ENCODE measurements at places on chromosomes 5 and 9.

DNA sequence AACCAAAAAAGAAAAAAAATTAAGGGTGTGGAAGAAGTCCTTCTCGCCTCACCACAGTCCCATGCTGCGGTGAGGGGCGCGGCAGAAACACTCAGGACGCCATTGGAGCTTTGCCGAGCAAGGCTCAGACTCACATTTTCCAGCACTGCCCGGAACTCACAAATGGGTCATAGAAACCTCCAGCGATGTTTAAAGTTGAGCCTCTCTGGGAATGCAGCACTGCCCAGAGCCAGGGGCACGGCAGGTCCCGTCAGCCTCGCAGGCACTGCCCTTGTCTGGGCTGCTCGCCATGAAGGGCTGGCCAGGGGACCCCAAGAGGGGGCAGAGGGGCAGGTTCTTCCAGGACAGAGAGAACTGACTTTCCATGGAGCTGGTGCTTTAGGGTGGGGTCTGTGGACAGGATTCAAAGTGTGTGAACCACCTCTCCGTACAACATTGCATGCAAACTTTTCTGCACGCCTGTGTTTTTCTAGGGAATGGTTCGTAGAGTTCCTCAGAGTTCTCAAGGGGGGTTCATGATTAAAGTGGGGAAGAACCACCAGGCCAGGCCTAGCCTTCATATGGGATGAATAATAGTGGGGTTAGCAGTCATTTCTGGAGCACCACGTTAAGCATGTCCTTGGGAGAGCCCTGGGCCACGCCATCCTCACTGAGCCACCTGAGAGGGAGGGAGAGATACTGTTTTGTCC lies 38.4 kb downstream of the PRRX2 start:
- no peak for DNase-seq

DNA sequence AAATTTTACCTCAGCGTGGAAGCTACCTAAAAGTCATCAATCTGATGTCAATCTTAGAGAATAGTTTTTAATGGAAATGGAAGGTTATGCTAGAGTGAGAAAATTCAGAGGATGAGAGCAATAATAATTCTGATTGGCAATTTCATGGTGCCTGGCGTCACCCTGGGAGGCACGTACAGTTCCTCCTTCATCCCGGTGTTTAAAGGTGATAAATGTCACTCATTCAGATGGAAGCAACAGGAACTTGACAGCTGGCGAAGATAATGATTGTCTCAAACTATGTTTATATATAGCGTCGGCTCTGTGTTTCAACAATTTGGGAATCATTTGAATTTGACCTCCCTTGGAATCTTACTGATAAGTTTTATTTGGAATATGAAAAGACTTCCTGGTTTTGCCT lies 108.4 kb downstream of the MED10 start:
- no peak for DNase-seq

- no peak for DNase-seq
These were observed 45.7 kb upstream of the HAND1 start for GRCh38 chr5:154523709-154524108.

- no peak for DNase-seq
These were observed 52.5 kb downstream of the ZFAND5 start for GRCh38 chr9:72312386-72312987.

DNA sequence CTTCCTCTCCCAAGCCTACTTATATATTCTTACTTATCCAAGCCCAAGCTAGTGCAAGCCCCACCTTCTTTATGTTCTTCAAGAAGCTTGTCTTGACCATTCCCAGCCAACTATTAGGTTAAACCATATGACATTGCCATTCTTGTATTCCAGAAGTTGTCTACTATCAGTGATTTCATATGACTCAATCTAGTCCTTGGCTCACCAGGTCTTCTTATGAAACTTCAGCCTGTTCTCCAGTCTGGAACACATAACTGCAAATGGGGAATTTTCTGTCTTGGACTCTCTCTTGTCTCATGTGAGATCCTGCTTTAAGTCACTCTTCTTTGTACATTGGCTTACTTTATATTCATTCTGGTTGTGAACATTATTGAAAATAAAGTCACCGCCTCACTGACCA lies 130.7 kb downstream of the TTLL11 start:
- DNase-seq: no peak

DNA sequence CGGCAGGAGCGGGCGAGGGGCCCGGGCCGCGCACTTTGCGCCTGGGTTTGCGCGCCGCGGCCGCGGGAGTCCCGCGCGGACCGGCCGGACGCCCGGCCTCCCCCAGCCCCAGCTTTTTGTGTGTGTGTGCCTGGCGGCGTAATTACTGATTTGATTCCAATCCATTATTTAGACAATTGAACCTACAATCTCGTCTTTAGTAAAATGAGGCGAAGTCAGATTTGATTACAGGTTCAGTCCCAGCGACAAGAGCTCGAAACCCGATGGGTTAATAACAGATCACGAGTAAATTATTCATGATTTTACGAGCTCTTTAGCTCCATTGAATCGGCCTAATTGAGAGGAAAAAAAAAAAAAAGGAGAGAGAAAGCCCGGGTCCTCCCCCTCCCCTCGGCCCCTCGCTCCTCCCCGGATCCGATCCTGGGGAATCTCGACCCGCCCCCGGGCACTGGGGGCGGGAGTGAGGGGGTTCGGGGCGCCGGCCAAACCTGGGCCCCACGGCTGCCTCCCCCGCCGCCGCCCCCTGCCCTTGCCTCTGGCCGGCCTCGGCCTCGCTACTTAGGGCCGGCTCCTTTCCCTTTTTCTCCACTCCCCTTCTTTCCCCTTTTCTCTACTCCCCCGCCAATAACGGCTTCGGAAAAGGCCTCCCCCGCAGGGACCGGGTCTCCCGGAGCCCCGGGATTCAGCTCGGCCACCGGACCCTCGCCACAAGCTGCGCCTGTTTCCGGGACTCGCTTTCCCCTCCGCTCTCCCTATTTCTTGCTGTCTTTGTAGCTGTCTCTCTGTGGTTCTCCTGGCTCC lies 6.6 kb downstream of the LHX2 start:
- DNase-seq: no peak

DNA sequence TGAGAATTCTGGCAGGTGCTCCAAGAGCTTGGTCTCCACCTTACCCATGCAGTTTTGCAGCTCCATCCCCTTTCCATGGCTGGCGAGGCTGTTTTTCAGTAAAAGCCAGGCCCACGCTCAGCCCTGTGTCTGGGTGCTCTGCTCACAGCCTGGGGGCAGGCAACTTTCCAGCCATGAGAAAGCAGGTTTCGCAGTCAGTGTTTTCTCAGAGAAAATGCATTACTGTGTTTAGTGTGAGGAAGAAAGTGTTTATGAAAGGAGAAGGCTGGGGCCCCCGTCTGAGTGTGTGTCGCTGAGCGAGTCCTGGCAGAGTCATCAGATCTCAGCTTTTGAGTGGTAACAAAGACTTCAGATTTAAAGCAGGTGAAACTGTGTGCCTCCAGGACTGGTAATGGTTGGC lies 248.1 kb downstream of the IRX1 start:
- DNase-seq: no peak

- no peak for DNase-seq
These were observed 302.2 kb downstream of the ZNF608 start for GRCh38 chr5:124444147-124444775.

DNA sequence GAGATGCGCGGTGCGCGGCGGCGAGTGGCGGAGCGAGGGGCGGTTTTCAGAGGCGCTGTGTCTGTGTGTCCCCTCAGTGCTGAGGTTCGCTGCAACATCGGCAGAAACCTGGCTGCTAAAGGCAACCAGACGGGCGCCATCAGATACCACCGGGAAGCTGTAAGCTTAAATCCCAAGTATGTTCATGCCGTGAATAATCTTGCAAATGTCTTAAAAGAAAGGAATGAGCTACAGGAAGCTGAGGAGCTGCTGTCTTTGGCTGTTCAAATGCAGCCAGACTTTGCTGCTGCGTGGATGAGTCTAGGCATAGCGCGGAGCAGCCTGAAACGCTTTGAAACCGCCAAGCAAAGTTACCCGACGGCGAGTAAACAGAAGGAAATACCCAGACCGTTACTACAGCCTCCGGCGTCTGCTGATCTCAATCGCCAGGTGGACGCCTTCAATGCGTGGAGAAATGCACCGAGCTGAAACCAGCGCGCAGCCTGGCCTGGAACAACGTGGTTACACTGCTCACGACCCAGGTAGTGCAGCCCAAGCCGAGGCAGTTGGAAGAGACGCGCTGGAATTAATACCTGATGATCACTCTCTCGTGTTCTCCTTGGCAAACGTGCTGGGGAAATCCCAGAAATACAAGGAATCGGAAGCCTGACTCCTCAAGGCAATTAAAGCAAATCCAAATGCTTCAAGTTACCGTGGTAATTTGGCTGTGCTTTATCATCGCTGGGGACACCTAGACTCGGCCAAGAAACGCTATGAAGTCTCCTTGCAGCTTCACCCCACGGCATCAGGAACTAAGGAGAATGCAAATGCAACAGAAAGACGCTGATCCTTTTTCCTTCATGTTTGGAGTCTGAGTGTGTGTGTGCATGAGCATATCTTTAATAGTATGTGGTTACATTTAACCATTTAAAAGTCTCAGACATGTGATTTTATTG lies 15.9 kb downstream of the OR2V1 start:
- DNase-seq: no peak

- DNase-seq: no peak
These were observed 1.8 kb upstream of the AMACR start for GRCh38 chr5:34009610-34010009.

- DNase-seq: no peak
These were observed 659.0 kb upstream of the ARRDC3 start for GRCh38 chr5:92041911-92042660.

GRCh38 chr5:3343211-3343610 lies 252.4 kb upstream of the IRX1 start:
- no peak for DNase-seq

GRCh38 chr9:82105729-82106128 lies 117.2 kb downstream of the SPATA31D1 start:
- DNase-seq: no peak

DNA sequence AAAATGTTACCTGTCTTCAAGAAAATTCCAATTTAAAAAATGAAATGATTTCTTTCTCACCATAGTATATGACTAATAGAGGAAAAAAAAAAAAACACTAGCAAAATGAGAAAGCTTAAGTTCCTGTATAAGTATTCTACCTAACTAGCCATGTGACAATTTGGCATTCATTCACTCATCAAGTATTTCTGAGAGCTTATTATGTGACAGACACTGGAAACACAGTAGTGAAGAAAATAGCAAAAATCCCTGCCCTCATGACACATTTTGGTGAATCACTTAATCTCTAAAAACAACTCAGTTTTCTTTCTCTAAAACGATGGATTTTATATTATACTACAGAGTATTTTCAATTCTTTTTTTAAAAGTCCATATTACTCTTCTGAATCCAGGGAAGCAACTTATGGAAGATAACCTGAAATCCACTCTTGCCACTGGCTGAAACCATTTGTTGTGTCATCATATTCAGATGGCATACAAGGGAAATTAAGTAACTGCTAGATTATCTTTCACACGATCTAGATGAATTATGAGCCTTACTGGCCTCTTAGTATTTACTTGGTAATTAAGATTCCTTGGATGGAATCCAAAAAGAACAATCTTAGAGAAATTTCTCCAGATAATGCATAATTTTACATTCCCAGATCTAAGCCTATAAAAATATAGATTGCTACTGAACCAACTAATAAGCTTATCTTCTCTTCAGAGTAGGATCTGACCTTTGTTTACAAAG lies 5.5 kb downstream of the PTBP3 start:
- no peak for DNase-seq

DNA sequence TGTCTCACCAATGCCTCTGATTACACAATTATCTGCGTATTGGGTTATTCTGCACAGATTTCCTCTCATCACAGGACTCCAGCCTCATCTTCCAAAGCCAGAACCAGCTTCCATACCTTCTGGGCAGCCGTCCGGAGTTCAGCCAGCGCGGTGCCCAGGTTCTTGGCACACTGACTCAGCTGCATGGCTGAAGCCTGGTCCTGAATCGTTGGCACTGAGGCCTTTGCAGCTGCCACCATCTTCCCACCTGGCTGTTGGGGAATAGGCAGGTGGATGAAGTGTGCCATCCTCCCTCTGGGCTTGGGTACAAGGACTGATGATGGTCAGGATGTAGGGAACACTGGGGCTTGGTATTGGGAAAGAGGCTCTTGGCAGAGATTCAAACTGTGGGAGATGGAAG lies 17.9 kb downstream of the TLN1 start:
- DNase-seq: no peak

DNA sequence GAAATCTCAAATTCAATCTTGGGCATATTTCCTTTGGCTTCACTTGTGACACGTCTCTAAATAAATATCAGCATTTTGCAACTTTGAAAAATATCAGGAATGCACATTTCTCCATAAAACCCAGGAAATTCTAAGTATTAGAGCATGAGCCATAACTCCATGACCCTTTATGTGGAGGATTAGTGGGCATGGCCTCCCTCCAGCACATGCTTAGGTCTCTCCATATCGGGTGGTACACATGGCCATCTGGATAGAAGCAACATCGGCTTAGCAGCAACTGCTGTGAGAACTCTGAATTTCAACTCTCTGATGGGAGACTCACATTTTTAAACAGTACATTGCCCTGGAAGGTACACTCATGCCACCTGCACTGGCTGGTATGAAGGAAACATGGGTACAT lies 73.7 kb upstream of the EGFLAM start:
- DNase-seq: no peak

GRCh38 chr9:36884721-36885120 lies 149.3 kb downstream of the PAX5 start:
- no peak for DNase-seq

- no peak for DNase-seq
These were observed 34.7 kb upstream of the MYO10 start for GRCh38 chr5:16970826-16971225.

- DNase-seq: peak; percentile 48
These were observed 2.5 kb downstream of the GPBP1 start for GRCh38 chr5:57176350-57176857.

DNA sequence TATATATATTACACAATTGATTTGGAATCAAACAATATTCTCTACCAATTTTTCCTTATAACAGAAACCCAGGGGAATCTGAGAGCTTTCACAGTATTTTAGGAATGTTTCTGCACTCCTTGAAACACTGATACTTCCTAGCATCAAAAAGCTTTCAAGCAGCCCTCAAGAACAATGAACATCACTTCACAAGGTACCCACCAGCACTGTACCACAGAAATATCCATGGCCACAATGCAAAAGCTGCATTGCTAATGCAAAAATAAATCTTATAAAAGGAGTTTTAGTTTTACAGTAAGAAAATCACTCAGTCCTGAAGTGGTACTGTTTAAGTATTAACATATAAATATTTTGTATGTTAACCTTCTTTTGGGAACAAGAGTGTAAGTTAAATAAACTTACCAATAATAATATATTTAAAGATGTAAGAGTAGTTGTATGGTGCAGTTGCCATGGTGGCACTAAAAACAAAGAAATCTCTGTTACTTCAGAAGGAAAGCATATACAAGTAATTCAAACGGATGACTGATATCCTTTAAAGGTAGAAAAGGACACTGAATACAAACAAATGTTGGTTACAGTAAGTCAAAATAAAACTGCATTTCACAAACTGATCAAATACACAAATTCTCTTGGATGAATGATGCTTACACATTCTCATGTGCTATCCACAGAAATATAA lies 8.6 kb downstream of the RAB14 start:
- no peak for DNase-seq

- DNase-seq: no peak
These were observed 55.0 kb downstream of the PJA2 start for GRCh38 chr5:109354761-109355160.

- no peak for DNase-seq
These were observed 109.8 kb downstream of the RGS3 start for GRCh38 chr9:113573046-113573958.

Measured in RPMI8226 (cell line).